GM06990 (cell line): ENCODE measurements at places on chromosomes 4 and X.

DNA sequence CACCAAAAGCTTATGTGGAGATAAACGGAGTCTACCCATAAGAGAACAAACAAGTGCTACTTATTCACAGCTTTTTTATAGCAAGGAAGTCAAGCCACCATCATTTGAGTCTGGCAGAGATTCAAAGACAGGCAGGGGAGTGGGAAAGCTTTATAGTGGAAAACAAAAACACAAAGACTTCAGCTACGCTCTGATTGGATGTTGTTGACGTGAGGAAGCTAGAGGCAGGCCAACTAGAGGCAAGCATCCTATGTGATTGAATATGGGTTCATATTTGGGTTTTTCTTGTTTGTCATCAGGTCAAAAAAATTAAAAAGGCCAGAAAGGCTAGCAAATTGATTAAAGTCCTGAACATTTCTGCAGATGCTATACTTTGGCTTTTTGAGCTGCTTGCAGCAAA, 719 bp upstream of the TCEAL4 start:
- DNase-seq: no peak

GRCh38 chr4:121788896-121789295, 12.2 kb upstream of the EXOSC9 start:
- DNase-seq: no peak

DNA sequence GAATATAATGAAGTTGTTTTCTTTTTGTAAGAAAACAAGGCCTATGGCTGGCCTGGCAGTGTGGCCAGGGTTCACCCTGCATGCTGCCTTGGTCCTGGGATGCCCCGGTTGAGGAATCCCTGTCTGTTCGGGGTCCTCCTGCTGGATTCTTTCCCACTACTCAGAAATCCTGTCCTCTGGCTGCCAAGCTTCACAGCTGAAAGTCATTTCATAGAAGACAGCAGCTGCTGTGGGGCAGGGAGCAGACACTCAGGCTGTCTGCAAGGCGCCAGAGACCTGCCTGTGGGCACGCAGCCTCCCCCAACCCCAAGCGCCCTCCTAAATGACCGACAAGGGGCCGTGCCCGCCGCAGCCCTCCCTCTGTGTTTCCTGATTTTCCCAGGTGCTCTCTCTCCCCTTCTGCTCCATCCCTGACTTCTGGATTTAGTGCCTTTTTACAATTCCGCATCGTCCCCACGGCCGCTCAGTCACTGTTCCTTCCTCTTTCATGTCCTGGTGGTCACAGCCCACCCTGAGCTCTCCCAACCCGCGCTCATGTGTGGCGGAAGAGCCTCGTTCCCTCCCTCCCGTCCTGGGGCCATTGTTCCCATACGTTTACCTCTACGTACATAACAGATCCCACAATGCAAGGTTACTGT, 27.5 kb downstream of the ZFYVE28 start:
- no peak for DNase-seq

- DNase-seq: no peak
Measured at GRCh38 chrX:133715715-133716114, 269.7 kb downstream of the GPC3 start.

GRCh38 chr4:124535003-124535402, 177.5 kb downstream of the ANKRD50 start:
- no peak for DNase-seq

DNA sequence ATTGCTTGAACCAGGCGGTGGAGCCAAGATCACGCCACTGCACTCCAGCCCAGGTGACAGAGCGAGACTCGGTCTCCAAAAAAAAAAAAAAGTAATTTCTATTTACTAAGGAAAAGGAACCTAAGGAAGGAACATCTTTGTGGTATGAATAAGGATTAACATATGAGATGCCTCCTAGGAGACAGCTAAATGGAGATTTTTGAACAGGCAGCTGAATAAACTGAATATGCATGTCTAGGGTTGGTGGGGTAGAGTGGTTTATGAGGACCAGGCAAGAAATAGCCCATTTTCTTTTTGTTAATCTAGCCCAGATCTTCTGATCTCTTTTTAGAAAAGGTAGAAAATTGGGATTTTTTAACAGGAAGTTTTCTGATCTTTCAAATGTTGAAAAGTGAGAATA, 59.9 kb upstream of the TBC1D14 start:
- no peak for DNase-seq

DNA sequence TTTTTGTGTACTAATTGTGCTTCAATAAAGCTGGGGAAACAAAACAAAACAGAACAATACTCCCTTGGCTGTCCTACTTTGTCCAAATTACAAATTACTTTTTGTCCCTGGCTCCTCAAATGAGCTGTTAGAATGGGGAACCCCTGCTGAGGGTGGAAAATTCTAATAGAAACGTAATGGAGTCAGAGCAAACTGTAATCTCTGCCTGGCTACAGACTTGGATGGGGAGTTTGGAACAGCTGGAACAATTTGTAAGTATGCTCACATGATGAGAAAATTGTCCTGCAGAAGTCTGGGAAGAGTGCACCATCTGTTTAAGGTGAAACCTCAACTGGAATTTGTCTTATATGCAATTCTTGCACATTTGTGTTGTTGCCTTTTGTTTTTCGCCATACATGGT, 364.4 kb upstream of the CLNK start:
- DNase-seq: no peak

GRCh38 chr4:3079694-3080123, 5.2 kb downstream of the HTT start:
- DNase-seq: peak; percentile 70

GRCh38 chr4:54041100-54041499, 23.3 kb downstream of the CHIC2 start:
- DNase-seq: no peak

DNA sequence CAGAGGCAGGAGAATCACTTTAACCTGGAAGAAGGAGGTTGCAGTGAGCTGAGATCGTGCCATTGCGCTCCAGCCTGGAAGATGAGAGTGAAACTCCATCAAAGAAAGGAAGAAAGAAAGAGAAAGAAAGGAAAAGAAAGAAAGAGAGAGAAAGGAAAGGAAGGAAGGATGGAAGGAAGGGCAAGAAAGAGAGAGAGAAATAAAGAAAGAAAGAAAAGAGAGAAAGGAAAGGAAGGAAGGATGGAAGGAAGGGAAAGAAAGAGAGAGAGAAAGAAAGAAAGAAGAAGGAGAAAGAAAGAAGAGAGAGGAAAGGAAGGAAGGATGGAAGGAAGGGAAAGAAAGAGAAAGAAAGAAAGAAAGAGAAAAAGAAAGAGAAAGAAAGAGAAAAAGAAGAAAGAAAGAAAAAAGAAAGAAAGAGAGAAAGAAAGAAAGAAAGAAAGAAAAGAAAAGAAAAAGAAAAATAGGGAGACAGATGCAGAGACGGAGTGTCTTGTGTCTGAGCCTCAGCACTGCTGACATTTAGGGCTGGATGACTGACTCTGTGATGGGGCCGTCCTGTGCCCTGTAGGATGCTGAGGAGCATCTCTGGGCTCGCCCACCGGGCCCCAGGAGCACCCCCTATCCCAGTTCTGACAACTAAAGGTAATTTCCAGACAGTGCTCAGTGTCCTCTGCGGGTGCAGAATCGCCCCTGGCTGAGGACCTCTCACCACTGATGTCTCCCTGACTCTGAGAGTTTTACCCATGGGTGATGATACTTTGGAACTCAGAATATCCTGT, 61.7 kb downstream of the CRLF2 start:
- DNase-seq: no peak

GRCh38 chrX:69034451-69034850, 130.8 kb downstream of the PJA1 start:
- no peak for DNase-seq

- no peak for DNase-seq
Measured at GRCh38 chr4:57194068-57194611, 84.0 kb upstream of the IGFBP7 start.

DNA sequence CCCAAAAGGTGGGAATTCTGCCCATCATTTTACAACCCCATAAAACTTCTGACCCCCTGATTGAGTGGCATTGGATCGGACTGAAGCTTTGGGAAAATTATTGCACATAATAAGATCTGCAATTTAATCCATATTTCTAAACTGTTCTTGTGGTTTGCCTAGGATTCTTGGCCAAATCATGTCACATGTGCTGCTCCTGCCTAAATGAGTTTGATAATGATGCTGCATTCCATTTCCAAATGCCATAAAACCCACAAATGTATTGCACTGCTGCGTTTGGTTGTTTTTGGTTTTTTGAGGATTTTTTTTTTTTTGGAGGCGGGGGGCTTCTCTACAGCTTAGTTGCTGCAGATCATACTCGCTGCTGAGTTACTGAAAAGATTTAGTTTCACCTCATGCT, 153.6 kb downstream of the QDPR start:
- no peak for DNase-seq

GRCh38 chrX:118189000-118189399, 72.4 kb upstream of the KLHL13 start:
- DNase-seq: no peak

DNA sequence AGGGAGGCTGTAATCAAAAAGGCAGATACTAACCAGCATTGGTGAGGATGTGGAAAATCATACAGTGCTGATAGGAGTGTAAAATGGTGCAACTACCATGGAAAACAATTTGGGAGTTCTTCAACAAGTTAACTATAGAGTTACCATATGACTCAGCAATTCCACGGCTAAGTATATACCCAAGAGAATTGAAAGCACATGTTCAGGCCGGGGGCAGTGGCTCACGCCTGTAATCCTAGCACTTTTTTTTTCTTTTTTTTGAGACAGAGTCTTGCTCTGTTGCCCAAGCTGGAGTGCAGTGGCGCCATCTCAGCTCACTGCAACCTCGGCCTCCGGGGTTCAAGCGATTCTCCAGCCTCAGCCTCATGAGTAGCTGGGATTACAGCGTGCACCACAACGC, 15.0 kb upstream of the CD99L2 start:
- DNase-seq: no peak

- DNase-seq: no peak
Measured at GRCh38 chr4:24382381-24382780, 202.0 kb downstream of the DHX15 start.

DNA sequence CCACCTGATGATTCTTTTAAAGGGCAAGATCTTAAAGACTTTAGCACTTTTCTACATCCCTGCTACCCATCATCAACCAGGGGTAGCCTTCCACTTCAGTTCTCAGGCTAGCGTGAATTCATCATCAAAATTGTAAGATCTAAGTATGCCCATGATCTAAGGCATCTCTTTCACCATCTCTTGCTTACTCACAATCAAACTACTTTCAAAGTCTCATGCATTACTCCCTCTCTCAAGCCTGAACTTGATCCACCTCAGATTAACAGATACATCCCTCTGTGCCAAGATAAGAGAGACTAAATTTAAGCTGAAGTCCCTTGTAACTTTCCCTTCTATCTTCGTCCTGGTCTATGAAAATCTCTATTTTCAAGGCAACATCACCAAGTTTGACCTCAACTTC, 62.8 kb downstream of the DHX15 start:
- DNase-seq: no peak

DNA sequence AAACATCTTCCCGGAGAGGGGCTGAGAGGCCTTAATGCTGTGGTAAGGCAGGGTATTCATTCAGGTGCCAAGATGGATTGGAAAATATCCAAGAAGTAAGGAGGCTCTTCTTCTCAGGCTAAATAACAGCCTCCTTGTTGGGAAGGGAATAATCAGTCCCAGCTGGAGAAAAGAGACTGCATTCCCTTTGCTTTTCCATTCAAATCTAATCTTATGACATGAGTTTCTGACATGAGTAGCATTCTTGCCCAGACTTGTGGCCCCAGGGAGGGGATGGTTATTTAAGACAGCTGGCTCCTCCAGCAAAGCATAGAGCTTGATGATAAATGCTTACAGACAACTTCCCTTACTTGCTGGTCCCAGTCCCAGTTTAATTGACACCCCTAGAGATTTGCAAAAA, 98.3 kb downstream of the DCLK2 start:
- no peak for DNase-seq

GRCh38 chr4:144894573-144894972, 203.4 kb downstream of the ANAPC10 start:
- no peak for DNase-seq

- peak; percentile 11 for DNase-seq
Measured at GRCh38 chr4:122997463-122998101, 75.2 kb upstream of the NUDT6 start.

- no peak for DNase-seq
Measured at GRCh38 chr4:47762376-47763266, 75.2 kb downstream of the CORIN start.

DNA sequence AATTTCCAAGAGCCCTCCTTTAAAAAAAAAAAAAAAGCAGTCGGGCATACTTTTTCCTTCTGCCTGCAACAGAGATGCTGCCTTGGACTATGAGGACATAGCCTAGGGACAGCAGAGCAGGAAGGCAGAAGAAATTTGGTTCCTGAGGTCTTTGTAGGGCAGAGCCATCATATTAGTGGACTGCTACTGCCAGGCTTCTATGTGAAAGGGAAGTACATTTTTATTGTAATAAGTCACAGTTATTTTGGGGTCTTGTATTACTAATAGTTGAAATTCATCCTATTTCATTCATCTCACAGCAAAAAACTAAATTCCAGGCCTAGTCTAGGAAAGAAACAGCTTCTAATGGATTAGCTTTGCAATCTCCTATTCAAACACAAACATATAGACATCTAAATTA, 211.2 kb downstream of the NSUN7 start:
- no peak for DNase-seq

GRCh38 chr4:160371446-160371845, 1268.6 kb downstream of the RAPGEF2 start:
- DNase-seq: no peak

DNA sequence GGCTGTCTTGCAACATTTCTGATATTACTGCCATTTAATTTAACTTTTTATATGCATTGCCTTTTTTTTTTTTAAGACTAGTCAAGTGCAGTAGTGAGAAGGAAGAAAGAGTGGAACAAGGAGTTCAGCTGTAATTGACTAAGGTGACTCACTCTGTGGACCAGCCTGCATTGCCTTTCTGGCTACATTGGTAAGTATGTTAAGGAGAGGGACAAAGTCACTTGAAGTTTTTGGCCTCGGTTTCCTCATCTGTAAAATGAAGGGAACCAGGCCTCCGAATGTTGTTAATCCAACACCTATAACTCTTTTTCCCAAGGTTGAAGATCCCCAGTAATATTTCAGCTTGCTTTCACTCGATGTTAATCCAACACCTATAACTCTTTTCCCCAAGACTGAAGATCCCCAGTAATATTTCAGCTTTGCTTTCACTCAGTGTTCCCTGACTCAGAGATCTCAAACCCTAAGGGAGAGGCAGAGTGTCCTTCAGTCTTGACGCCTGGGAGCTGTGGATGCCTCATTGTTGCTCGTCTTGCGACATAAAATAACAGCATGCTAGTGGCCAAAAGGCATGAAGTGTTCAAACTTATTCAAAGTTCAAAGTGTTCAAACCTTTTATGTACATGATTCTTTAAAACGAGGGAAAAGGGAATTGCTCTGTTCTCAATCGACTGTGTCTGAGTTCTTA, 102.0 kb downstream of the SORBS2 start:
- no peak for DNase-seq

DNA sequence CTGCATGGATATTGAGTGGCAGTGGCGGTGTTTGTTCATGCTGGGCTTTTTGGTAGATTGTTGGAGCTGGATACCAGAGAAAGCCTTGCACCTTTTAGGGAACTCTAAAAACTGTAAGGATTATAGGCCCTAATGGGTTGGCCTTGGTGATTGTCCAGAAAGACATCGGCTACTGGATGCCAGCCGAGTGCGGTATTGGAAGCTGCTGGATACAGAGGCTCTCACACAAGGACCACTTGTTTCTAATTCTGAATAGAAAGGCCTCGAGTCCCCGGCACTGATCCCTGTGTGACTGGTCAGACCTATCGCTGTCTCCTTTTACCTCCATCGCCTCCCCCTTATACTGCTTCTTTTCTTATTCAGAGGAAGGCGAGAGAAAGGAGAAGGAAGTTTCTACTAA, 27.3 kb upstream of the SCOC start:
- DNase-seq: no peak
